Fibroblast of mammary gland (primary cell): ENCODE measurements at places on chromosomes 12 and 14.
A peak's percentile ranks its signal among the peaks of the same experiment; 100 is the strongest.

DNA sequence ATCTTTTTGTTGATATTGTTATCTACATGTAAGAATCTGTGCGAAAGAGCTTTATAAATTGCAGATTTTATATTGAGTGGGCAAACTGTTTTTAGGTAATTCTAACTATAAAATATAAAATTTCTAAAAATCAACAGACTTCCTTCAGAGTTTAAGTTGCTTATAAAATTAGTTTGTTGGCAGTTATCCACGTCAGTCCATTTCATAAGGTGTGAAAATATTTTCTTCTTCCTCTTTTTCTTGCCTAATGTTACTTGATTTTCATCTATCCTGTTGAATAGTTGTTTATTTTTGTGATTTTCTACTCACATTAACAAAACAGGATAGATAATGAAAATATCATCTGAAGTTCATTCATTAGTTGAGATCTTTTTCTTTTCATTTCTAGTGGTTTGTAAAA lies 58.0 kb downstream of the RASSF8 start:
- DNase-seq, result no peak

GRCh38 chr12:122982963-122983788 lies 2.7 kb downstream of the ARL6IP4 start:
- no peak for DNase-seq

GRCh38 chr12:94289461-94290312 lies 141.3 kb downstream of the PLXNC1 start:
- DNase-seq, result peak; percentile 77

DNA sequence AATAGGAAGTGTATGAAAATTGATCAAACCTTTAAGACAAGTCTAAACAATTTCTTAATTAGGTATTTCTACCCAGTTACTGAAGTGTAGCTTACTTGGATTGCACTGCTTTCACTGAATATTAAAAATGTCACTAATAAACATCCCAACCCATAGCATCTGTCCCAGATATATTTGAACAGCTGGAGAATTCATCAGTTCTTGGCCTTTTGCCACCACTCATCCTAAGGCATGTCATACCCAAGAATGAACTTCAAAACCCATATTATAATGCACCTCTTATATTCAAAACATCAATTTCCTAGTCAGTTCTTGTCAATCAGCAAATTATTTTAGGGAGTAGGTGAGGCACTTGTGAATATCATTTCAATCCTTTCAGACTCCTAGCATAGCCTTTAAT lies 392.3 kb downstream of the PAWR start:
- DNase-seq, result peak; percentile 20
